ENCODE measurements at places on chromosomes 6 and 20.

GRCh38 chr20:329851-330232 lies 4.5 kb downstream of the SOX12 start:
- DNase-seq = no peak

- no peak for DNase-seq
These were observed 28.3 kb downstream of the CDK5RAP1 start for GRCh38 chr20:33372993-33373441.

GRCh38 chr20:53141201-53142050 lies 169.3 kb downstream of the TSHZ2 start:
- DNase-seq = no peak

GRCh38 chr6:133157995-133158394 lies 83.2 kb upstream of the EYA4 start:
- no peak for DNase-seq

GRCh38 chr20:13868331-13868730 lies 83.5 kb downstream of the NDUFAF5 start:
- DNase-seq = no peak

GRCh38 chr6:168190646-168191443 lies 111.8 kb upstream of the FRMD1 start:
- DNase-seq = no peak

DNA sequence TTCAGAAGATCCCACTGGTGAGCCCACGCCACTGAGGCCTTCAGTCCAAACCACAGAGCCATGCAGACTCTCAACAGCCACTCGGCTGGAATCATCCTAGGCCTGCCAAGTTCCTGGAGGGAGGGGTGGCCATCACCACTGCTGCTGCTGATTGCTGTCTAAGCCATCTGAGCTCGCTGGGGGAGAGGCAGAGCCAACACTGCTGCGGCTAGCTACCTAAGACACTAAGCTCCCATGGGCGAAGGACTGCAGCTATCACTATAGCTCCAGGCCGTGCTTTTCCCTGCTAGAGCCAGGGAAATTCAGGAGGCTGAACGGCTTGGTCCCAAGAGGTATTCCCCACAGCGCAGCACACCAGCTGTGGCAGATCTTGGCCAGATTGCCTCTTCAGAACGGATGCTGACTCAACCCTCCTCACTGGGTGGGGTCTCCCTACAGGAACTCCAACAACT lies 73.6 kb downstream of the TBC1D32 start:
- DNase-seq = no peak

GRCh38 chr6:139392794-139393193 lies 18.3 kb upstream of the CITED2 start:
- DNase-seq = no peak
